Stimulated activated CD4-positive, alpha-beta T cell treated with anti-CD3 and anti-CD28 coated beads, TNF-alpha, amount 100 ng/mL, for 24 hours (primary cell): ENCODE measurements at places on chromosomes 1 and 21.

GRCh38 chr1:75522389-75522788 lies 88.5 kb downstream of the SLC44A5 start:
- no peak for DNase-seq

GRCh38 chr1:182599339-182599738 lies 4.8 kb downstream of the RGS16 start:
- no peak for DNase-seq

DNA sequence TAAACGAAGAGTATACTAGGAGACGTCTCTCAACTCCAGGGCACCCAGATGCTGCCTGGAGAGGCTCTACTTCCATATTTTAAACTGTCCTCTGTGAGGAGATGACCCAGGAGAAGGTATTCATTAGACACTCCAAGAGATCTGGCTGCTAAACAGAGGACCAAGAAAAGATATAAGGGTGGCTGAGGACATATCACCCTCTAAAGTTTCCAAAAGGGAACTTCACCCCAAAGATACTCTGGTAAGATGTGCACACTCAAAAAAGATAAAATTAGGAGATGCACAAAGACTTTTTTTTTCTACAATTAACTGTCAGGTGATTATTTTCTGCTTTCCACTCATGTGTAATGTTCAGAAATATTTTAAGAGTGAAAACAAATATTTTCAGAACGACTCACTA lies 1.4 kb downstream of the ZNF670 start:
- DNase-seq: no peak

GRCh38 chr1:12661606-12662219 lies 17.8 kb downstream of the AADACL4 start:
- DNase-seq: no peak
